NCI-H1092 (cell line): ENCODE measurements at places on chromosomes 1 and 21.

- DNase-seq: no peak
Measured at GRCh38 chr1:187053876-187054275, 225.1 kb downstream of the PLA2G4A start.

DNA sequence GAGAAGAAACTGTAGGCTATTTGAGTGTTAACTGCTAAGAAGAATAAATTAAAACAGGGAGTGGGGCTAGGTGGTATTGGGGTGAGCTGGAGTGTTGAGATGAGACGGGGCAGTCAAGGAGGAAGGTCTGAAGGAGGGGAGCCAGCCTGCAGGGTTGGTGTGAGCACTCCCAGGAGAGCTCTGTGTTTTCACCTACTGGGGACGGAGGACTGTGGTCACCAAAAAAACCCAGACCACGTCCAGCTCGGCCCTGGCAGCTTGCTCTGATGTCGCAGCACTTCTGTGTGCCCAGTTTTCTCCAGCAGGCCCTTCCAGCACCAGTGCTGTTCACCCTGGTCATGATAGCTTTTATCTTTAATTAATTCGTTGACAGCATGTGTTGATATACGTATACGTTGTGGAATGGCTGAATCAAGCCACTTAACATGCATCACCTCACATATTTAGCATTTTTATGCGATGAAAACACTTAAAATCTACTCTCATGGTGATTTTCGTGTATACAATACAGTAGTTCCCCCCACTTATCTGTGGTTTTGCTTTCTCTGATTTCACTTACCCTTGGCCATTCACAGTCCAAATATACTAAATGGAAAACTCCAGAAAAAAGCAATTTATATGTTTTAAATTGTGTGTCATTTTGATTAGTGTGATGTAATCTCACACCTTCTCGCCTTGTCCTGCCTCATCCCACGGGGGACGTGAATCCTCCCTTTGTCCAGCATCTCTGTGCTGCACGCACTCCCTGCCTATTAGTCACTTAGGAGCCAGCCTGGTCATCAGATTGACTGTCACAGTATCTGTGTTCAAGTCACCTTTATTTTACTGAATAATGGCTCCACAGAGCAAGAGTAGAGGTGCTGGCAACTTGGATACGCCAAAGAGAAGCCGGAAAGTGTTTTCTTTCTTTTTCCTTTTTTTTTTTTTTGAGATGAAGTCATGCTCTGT, 12.3 kb downstream of the FAM3B start:
- DNase-seq: no peak

- peak; percentile 26 for DNase-seq
Measured at GRCh38 chr1:18849261-18849711, 10.2 kb downstream of the TAS1R2 start.

GRCh38 chr1:61399199-61399598, 316.8 kb downstream of the NFIA start:
- no peak for DNase-seq

GRCh38 chr21:44871576-44872269, 1.8 kb downstream of the PTTG1IP start:
- no peak for DNase-seq

DNA sequence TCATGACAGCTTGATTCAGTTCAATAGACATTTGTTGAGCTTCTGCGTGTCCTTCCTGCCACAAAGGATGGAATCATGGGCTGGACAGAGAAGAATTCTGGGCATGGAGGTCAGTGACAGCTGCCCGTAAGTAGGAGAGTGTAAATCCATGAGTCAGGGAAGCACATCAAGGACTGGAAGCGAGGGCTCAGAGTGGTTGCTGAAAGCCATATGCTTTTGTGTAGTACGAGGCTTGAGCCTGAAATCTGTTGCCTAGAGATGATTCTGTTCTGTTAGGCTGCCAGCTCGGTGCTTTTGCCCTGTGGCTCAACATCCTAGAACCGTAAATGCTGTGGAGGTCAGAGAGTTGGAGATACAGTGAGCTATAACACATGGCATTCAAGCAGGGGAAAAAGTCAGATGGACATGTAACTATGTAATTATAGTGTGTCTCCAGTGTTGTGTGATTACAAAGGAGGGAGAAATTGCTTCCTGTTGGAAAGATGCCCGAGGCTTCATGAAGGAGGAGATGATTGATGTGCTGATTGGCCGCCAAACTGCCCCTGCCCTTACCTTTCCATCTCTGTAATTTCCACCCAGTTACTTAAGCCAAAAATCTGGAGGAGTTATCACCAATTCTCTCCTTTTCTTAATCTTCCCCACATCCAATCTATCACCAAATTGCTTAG, 92.8 kb upstream of the CACNA1E start:
- DNase-seq: peak; percentile 94

DNA sequence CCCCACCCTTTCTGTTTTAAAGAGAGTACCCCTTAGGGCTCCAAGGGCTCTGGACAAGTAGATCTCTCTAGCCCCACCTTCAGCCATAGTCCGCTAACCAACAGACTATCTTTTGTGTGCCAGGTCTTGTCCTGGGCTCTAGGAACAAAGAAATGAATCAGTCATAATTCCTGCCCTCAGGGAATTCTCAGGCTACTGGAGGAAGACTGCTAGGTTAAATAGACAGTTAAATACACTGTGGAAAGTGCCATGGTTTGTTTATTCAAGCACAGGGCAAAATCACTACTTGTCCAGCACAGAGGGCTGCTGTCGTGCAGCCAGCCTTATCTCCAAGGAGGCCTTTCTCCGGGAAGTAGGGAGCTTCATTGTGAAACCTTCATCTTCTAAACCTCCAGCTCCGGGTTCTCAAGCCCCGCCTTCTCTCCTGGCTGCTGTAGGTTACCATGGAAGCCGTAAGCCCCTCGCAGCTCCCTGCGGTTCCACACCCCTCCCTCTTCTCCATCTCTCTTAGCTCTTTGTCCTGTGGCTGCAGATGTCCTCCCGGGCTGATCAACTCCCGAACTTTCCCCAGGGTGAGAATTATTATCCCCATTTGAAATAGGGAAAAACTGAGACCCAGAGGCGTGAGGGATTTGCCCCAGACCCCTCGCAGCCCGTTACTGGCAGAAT, 29.8 kb downstream of the SHISAL2A start:
- DNase-seq: no peak

DNA sequence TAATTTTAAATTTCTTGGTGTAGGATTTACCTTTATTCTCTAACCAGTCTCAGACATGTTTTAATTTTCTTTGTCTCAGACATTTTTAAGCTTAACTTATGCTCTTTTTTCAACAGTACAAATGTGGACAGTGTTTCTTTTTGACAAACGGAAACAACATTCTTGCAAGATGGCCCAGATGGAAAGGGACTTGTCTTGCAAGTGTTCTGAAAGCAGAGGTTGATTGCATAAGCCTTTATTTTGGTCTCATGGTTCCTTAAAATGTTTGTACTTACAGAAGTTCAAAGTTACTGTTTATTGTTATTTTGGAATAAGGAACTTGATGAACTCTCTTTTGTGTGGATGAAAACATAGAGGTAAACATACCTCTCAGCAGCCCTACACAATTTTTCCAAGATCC, 22.9 kb downstream of the SMAP2 start:
- no peak for DNase-seq

- DNase-seq: no peak
Measured at GRCh38 chr1:29646161-29646775, 409.9 kb downstream of the PTPRU start.

- DNase-seq: no peak
Measured at GRCh38 chr1:61055110-61055614, 27.2 kb upstream of the NFIA start.

DNA sequence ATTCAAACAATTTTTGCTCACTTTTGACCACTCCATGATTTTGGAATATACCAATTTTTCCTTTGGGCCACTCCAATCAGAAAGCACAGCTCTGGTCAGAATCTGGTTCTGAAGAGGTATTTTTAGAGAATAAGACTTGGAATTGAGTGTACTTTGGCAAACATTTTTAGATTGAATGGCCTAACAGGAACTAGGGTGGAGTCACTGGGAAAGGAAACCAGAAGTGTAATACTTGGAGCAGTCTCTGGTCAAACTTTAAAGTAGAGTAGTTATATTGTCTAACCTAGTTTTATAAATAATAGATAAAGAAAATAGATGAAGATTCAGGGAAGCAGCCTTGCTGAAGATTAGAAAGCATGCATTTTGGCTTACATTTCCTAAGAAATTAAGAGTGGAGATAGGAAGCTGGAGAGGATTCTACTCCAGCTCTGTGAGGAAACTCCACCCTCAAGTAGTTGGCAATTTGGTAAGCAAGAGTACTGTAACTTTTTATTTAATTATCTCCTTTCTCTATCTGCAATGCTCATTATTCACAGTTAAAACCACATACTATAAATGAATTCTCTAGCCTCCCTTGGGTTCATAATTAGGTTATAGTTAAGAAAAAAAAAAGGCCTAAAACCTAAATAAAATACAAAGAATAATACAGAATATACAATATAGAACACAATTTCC, 15.8 kb downstream of the STIL start:
- no peak for DNase-seq

- DNase-seq: no peak
Measured at GRCh38 chr1:30273456-30273855, 449.9 kb downstream of the MATN1 start.

GRCh38 chr1:91007092-91007491, 14.7 kb downstream of the ZNF644 start:
- no peak for DNase-seq

DNA sequence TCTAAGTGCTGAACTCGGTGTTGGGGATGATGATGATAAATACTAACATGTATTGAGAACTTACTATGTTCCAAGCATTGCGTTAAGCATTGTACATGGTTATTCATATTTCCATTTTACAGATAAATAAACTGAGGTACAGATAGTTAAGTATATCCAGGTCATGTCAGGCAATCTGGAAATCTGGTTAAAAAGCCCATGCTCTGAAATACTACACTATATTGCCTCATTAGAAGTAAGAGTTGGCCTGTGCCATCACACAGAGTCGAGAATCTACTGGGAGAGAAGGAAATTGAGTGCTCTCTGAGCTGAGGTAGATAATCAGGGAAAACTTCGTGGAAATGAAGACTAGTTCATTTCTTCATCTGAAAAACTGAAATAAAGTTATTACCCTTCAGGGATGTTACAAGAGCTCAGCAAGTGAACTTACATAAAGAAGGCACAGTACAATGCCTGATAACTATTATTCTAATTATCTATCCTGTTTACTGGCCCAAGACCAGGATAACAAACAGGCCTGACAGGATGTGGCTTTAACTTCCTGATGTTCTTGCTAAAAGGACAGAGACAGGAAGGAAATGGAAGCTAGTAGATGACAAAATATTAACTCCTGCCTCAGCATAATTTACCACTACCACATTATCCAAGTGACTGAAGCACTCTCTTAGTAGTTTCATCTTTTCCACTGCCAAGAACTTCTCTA, 85.6 kb downstream of the EPS15 start:
- no peak for DNase-seq

- DNase-seq: no peak
Measured at GRCh38 chr1:39732730-39733129, 6.0 kb upstream of the PPIE start.

- DNase-seq: no peak
Measured at GRCh38 chr21:28247454-28248020, 745.1 kb downstream of the LTN1 start.

DNA sequence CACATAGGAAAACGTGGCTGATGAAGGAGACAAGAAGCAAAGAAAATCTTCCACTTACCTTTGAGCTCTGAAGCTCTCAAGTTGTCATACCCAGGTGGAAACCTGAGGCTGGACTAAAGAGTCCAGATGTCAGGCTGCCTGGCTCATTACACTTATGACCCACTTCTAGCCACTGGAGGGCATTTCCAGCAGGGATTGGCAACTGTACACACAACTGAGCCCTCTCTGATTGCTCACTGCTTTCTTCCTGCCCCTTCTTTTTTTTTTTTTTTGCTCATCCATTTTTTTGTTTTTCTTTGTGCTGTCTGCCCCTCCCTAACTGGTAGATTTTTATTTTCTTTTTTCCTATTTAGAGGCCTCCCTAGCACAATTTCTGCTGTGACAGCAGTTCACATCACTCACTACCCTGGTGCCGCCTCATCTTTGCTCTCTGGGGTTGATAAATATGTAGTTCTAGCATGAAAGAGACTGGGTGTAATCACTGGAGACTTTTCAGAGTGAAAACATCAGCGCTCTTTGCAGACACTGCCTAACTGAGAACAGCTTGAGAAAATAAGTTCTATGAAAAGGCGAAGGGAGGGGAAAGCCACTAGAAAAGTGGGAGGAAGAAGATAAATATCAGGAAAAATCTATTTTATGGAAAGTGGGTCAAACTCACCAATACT, 334.5 kb downstream of the NUF2 start:
- peak; percentile 5 for DNase-seq

- DNase-seq: no peak
Measured at GRCh38 chr1:68918563-68918962, 421.7 kb upstream of the DEPDC1 start.

GRCh38 chr1:19333587-19334354, 21.6 kb downstream of the SLC66A1 start:
- no peak for DNase-seq
